Fibroblast of skin of scalp (primary cell): ENCODE measurements at places on chromosomes 7 and 10.
A peak's percentile ranks its signal among the peaks of the same experiment; 100 is the strongest.

DNA sequence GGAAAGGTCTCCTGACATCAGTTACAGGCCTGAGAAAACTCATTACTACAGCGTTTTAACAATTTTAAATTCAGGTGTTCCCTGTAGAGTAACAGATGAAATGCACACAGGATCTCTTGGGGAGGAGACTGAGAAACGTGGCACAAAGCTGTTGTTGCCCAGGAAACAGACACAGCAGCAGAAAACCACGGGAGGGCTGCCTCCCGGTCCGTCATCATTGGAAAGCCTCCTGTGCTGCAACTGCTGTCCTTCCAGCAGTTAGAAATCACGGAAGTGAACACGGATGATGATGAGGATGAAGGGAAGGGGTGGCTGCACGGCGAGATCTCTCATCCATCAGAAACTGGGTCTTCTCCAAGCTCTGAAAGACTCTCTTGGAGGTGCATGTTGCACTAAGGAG is 94.6 kb upstream of the RNF32 start:
- DNase-seq = no peak

DNA sequence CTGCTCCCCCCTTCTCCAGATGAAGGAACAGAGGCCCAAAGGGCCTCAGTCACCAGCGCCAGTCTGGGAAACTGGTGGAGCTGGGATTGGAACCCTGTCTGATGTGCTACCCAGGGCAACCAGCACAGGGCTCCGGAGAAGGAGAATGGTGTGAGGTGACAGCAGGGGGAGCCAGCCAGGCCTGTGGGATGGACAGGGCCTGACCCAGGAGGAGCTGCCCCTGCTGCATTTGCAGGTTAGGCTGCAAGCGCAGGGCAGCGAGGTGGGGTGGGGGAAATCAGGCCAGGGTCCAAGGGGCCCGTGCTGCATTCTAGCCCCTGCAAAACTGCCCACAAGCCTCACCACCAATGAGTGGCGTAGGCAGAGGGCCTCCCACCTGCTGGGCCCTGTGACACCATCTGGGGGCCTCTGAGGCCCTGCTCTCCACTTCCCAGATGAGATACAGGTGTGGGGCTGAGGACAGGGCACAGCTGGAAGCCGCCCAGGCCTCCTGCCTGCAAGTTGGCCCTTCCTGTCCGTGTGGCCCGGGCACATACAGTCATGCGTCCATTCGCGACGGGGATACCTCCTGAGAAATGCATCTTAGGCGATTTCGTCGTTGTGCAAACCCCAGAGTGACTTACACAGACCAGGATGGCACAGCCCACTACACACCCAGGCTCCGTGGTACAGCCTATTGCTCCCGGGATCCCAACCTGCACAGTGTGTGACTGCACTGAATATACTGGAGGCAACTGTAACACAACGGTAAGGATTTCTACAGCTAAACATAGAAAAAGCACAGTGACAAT is 45.3 kb downstream of the RASGEF1A start:
- no peak for DNase-seq

- DNase-seq = peak; percentile 76
Observed at GRCh38 chr10:2978111-2978510, 89.2 kb upstream of the PFKP start.

DNA sequence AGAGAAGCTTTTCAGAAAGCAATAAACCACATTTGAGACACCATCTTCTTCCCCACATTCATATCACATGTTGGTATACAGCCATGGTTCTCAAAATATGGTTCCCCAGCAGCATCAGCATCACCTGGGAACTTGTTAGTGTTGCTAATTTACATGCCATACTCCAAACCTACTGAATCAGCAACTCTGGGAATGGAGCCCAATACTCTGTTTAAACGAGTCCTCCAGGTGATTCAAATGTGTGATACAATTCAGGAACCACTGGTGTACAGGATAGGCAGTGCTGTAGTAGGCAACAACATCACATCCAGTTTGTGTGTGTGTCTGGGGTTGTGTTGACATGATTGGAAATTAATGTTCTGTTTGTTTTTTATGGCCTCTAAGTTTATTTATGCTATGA is 47.7 kb downstream of the ZNF277 start:
- DNase-seq = no peak

DNA sequence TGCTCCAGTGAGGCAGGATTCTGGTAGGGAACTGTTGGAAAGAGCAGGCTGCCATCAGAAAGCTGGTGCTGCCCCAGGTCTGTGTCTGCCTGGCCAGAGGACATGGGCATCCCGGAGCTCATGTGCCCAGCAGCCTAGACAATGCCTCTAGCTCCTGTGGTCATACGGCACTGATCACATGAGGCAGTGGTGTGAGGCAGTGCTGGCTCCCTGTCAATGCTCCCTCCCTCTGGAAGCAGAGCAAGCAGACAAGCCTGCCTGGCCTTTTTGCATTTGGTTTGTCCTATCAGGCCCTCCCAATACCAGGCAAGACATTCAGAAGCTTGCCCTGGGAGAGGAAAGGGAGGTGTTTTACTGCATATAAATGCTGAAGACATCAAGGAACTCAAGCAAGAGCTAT is 19.5 kb upstream of the MMP21 start:
- no peak for DNase-seq

- DNase-seq = peak; percentile 33
Observed at GRCh38 chr10:5692461-5693358, 8.1 kb downstream of the TASOR2 start.

GRCh38 chr10:29431711-29432110 is 142.8 kb downstream of the LYZL1 start:
- DNase-seq = no peak

GRCh38 chr7:86846494-86847190 is 202.9 kb downstream of the GRM3 start:
- DNase-seq = no peak

GRCh38 chr10:78807504-78808203 is 261.1 kb upstream of the ZMIZ1 start:
- DNase-seq = no peak

DNA sequence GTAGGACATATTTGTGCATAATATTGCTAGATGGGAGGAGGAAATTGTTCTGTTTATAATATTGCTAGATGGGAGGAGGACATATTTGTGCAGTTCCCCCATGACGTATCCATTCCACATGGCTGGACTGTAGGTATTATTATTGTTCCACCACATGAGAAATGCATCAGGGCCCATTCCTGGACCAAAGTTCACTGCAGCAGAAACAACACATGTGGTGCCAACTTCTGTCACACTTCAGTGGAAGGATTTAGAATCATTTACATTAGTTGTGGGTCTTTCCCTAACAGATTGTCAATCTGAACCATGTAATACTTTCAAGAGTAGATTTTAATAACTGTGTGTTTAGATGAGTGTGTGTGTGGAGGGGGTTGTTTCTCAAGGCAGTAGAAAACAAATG is 32.7 kb upstream of the MACC1 start:
- peak; percentile 26 for DNase-seq

DNA sequence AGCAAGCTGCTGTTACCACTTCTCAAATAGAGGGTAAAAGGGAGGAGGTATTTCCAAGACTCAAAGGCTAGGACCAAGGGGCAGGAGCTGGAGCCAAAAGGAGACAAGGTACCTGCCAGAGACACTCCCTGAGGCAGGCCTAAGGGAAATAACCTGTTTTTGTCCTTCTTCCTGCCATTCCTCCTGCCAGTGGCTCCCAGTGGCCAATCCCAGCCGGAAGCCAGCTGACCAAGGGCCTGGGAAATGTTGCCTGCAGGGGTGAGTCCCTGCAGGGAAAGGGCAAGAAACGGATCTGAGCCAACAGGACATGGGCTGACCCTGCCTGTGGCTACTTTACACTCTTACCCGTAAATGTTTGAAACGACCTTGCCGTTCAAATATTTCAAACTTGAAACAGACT is 3.5 kb downstream of the CYTH3 start:
- no peak for DNase-seq

- no peak for DNase-seq
Observed at GRCh38 chr7:28576656-28577055, 164.3 kb downstream of the CREB5 start.

- no peak for DNase-seq
Observed at GRCh38 chr10:12833451-12833850, 168.1 kb downstream of the CCDC3 start.

DNA sequence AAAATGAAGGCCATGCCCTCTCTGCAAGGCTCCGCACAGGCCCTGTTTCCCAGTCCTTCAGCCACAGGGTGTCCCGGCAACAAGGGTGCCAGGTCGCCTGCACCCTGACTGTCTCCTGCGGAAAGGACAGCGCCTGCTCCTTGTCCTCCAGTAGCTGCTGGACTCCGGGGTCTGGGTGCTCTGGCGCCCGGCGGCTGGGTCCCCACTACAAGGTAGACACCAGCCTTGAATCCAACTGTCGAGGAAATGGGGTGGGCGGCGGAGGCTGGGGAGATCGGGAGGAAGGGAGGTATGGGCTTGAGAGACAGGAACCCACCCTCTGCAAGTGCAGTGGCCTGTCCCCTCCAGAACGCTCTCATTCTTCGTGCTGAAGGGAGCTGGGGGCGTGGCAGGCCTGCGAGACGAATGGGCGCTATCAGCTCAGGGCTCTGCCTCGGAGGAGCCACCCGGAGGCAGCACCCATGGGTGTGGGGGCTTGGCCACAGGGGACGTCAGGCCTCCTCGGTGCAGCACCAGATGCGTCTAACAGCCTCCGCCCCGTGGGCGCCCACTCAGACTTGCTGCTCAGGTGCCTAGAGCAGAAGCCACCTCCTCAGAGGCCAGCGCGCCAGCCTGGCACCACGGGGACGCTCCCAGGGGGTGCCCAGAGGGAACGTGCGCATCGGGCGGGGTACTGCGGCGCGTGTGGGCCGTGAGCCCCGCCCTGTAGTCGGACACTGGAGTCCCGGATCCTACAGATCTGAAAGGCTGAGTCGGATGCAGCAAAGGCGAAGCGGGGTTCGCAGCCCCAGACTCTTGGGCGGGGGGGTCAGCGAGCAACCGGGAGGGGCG is 15.6 kb downstream of the ADAM8 start:
- DNase-seq = peak; percentile 25

GRCh38 chr10:95297402-95297801 is 6.6 kb upstream of the PDLIM1 start:
- DNase-seq = no peak

DNA sequence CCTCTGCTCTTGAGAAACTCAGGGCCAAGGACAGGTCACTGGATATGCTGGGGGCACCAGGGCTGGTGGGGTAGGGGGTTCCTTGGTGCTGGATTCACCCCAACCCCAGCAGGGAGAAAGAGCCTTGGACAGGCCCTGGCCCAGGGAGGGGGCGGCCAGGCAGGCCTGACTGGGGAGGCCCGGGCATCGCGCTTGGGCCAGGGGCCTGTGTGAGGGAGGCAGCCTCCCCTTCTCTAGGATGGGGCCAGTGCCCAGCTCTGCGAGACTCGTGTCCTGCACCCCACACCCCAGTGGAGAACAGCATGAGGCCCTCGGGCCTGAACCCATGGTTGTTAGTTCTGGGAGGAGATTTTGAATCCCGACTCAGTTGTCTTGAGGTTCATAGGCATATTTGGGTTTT is 217.1 kb downstream of the ZNF248 start:
- no peak for DNase-seq

DNA sequence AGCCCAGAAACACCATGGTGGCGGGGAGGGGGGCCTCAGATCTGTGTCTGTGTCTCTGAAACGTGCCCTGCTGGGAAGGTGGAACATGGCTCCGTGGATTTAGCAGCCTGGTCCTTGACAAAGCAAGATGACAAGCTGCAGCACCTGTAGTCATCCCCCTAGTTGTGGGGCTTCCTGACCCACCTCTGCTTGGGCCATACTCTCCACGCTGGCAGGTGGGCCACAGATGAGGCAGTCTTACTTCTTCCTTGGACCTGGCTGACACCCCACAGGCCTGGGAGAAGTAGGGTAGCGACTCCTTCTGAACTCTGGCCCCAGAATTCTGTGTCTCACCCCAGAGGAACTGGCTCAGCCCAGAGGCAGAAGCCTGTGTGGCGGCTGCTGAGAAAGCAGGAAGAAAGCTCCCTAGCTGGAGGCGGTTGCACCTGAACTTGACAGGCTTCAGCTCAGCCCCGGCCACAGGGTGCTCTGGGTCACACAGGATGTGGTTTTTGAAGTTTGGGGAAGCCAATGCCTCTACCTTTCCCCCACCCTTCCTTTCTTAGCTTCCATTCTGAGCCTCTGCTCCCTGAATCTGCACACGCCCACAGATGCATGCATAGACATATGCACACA is 113.9 kb downstream of the ABLIM1 start:
- DNase-seq = no peak

- DNase-seq = no peak
Observed at GRCh38 chr7:37482505-37482904, 33.8 kb upstream of the ELMO1 start.

- no peak for DNase-seq
Observed at GRCh38 chr10:65423043-65423442, 1502.8 kb upstream of the LRRTM3 start.

DNA sequence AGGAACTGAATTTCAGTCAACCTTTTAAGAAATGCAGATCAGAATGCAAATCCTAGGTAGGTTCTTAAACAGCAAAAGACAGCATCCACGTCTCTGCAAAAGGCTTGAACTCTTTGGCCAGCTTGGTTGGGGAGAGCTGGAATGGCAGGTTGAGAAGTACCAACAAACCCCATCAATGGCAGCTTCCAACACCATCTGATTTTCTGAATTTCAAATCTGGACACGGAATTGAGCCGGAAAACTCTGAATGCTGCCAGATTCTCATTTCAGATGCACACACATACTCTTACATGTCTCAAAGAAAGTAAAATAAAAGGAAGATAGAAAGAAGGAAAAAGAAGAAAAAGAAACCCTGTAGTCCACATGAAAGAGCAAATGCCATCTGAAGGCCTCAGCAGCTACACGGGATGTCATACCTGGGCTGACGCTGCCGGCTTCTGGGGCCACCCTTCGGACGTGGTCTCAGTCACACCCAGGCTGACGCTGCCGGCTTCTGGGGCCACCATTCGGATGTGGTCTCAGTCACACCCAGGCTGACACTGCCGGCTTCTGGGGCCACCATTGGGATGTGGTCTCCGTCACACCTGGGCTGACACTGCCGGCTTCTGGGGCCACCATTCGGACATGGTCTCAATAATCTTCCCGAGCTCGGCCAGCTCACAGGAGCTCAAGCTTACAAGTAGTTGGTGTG is 165.3 kb downstream of the PTPRN2 start:
- DNase-seq = no peak

GRCh38 chr10:127524908-127525665 is 24.0 kb upstream of the NPS start:
- peak; percentile 48 for DNase-seq

DNA sequence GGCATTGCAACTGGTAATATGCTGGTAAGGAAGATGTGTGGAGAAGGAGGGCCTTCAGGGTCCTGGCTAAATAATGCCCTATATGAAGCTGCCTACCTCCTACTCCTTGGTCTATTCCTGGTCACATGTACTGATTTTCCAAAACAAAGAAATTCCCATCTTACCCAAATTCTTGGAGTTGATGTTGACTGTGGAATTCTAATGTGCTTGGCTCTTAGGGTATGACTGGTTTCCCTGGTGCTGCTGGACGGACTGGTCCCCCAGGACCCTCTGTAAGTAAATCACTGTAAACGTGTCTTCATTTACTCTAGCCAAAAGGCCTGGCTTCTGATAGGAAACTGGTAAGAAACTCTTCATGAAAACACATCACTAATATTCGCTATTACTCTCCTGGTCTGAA is 27.0 kb downstream of the COL1A2 start:
- peak; percentile 50 for DNase-seq
